ENCODE measurements at places on chromosomes 1 and 21.
A peak's percentile ranks its signal among the peaks of the same experiment; 100 is the strongest.

DNA sequence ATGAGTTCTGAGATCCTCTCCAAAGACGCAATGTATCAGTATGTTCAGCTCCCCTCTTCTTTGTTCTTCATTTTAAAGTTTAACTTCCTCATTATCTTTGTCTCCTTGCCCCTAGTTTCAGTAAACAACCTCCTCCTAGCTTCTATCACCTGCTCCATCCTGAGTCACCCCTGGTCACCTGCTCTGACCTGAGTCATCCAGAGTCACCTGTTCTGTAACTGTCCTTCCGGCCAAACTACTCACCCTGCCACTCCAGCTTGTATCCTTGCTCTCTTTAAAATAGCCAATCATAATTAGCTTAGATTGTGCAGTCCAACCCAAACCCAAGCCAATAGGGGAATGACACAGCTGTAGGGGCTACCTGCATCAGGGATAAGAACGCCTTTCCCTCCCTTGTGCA lies 332.0 kb downstream of the OLFM3 start:
- DNase-seq, result no peak

GRCh38 chr1:161313554-161314200 lies 504 bp upstream of the SDHC start:
- DNase-seq, result no peak

- no peak for DNase-seq
Measured at GRCh38 chr1:246151796-246152434, 355.2 kb downstream of the SMYD3 start.

GRCh38 chr1:165753934-165754333 lies 14.7 kb downstream of the TMCO1 start:
- DNase-seq, result no peak

- DNase-seq, result peak; percentile 64
Measured at GRCh38 chr1:178389441-178389840, 107.3 kb downstream of the CLEC20A start.

GRCh38 chr21:25963181-25963580 lies 207.4 kb downstream of the APP start:
- DNase-seq, result peak; percentile 72

DNA sequence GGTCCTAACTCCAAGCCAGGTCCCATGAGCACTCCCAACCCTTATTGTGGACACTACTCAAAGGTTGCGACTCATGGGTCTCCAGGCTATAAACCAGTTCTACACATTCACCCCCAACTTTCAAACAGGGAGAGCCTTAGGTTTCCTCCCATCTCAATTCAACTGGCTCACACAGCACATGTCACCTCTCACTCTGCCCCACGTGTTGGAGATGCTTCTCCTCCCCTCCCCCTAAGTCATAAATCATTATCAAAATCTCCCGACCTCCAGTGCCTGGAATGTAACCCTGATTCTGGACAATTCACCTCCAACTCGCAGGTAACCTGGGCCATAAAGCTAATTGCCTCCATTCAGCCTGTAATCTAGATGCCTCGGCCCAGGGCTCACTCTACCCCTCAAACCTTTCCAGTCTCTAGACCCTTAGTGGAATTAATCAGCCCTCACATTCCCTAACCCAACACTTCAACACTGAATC lies 595 bp downstream of the AK2 start:
- DNase-seq, result no peak

DNA sequence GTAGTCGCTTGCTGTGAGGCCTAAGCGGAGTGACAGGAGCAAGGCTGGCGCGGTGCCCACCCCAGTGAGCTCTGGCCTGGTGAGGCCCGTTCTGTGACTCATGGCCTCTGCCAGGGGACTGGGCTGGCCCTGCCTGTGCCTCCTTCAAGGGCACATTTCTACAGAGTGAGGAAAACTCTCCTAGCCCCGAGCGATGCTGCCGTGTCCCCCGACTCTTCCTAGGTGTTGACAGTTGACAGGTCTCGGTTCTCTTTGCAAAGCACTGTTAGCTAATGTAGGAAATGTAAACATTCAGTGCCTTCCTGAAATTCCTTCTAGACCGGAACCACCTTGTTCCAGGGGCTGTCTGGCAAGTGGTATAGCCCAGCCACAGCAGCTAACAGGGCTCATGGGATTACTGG lies 43.9 kb downstream of the ABCG1 start:
- peak; percentile 3 for DNase-seq

DNA sequence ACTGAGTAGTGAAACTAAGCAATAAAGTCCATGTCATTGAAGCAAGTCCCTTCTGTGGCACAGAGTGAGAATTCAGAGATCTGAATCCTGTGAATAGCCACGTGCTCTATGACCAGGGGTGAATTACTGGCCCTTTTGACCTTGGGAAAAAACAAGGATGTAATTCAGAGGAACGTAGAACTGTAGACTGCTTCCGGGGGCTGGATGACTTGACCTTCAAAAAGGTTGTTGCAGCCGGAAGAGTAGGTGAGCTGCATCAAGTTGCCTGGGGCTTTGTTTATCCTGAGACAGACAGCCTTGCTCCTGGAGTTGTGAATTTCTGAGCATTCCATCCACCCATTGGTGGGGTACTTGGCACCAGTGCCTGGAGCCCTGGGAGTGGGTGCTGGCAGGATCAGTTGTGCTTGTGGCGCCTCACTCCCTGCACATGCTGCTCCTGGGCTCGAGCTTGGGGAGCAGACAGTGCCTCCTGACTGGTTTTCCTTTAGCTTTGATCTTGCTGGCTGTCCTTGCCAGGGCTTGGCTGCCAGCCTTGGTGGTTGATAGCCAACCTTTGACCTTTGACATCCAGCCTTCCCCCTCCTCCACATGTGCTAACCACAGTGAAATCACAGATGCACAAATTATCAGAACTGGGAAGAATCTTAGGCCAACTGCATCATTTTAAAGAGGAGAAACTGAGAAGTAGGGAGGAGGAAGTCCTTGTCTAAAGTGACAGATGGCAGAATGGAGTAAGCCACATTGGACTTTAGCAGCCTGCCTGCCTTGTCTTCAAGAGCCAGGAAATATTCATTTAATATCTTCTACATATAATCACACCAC lies 16.2 kb upstream of the MYOG start:
- DNase-seq, result no peak

All from iris pigment epithelial cell (primary cell).